OCI-M1 (cell line): ENCODE measurements at places on chromosomes 5 and 9.
A peak's percentile ranks its signal among the peaks of the same experiment; 100 is the strongest.

DNA sequence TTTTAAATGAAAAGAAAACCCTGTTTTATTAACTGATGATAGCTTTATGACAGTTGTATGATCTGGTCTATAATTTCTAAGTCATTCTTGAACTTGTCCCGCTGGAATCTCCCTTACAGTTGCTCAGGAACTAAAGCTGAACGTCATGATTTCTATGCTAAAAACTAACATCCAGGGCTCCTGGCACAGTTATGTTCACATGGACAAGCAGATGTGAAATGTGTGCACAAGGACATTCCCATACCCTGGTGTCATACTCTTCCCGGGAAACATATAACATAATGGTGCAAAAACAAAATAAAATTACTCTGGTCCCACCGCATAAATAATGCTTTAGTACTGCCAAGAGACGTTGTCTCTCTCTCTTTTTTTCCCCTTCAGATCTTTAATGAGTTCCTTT lies 134.9 kb downstream of the PRDM6 start:
- DNase-seq: no peak

DNA sequence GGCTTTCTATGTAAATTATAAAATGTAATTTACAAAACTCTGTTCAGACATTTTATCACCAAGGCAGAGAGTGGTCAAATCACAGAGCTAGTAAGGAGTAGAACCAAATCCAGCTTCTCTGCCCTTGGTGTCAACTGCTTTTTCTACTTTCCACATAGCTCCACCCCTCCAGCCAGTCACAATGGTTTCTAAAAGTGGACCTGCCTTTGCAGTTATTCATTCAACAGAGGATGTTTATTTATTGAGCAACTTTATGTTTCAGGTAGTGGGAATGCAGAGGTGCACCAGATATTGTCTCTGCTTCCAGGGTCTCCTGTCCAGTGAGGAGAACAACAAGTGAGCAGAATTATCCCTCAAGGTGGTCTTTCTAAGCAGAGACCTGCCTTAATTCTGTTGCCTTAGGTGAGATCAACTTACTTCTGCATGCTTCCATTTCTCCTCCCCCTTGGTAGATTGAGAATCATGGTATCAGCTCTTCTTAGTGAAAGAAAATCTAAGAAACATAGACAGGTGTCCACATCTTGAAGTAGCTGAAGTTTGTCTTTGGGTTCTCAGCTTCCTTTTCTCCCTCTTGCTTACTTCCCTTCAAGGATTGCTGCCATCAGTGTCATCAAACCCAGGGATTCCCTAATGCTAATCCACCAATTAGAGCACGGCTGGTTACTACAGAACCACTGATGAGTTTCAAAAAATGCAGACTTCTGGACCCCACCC lies 17.2 kb upstream of the PDCD1LG2 start:
- DNase-seq: no peak

DNA sequence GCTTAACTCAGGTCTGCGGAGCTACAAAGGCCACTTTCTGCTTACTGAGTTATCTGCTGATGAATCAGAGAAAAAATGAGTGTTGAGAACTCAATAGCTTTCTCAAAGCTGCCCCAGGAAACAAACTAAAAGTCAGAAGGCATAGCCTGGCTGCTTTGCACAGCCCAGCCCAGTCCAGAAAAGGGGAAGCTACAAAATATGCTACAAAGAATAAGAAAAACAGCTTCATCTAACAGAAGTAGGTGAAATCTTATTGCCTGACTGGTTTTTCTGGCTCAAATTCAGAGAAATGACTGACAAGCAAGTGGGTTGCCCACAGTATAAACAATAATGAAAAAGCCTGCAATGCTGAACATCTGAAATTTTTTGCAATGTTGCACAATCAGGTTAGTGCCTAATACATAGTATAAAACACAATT lies 156.2 kb downstream of the PPP2R2B start:
- no peak for DNase-seq

GRCh38 chr5:60519372-60519771 lies 180.6 kb downstream of the DEPDC1B start:
- DNase-seq: no peak

DNA sequence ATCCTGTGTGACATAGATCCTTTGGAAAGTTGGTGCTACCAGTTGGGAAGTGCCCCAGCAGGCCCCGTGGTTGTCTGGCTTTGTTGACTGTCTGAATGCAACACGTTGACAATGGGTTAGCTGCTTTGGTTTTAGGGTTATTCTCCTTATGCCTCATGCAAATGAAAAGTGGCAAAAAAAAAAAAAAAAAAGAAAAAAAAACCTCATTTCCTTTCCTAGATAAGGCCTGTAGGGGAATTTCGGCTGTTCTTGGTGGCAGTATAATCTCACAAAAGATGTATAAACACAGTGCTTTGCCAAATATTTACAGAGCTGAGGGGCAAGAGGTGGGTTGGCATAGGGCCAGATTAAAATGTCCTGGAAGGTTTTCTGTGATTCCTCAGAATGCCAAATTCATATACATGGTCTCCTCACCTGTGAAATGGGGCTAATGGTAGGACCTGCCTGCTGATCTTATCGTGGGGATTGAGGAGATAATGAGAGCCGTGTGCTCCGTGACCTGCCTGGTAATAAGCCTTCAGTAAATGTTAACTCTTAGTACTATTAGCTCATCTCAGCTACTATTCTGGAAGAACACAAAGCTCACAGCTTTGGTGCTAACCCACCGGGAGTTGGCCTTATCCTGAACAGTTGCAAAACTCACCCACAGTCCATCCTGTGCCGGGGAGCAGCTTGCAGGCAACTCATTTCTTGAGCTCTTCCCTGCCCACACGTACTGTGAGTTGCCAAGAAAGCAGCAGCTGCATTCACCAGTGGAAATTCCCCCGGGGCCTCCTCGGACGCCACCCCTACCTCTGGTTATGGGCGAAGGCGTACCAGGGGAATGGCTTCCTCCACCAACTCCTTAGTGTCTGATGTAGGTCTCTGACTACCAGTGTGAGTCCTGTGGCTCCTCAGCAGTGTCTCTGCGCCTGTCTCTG lies 220.3 kb downstream of the NR3C1 start:
- DNase-seq: peak; percentile 41

- DNase-seq: no peak
Measured at GRCh38 chr5:132019857-132020555, 8.5 kb upstream of the ACSL6 start.

- DNase-seq: no peak
Measured at GRCh38 chr5:119390404-119390803, 34.6 kb downstream of the TNFAIP8 start.

- no peak for DNase-seq
Measured at GRCh38 chr5:38433160-38433861, 123.1 kb downstream of the LIFR start.

GRCh38 chr5:149391524-149391923 lies 12.4 kb upstream of the IL17B start:
- DNase-seq: no peak

GRCh38 chr9:128057724-128058409 lies 9.3 kb downstream of the NAIF1 start:
- no peak for DNase-seq

DNA sequence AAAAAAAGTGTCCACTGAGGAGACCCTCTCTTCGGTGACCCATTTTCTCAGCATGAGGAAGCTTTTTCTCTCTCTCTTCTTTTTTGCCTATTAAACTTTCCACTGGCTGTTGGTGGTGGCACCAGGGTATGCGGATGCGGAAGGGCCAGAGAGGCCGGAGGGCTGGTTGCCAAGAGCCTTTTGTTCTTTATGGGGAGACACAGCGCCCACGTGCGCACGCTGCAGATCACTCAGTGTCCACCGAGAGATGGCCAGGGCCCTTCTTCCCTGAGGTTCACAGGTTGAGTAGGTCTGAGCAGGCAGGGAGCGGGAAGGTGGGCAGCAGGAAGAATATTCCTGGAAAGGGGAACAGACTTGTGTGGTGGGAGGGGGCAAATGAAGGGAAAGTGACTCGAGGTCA lies 69.1 kb downstream of the STK10 start:
- no peak for DNase-seq

DNA sequence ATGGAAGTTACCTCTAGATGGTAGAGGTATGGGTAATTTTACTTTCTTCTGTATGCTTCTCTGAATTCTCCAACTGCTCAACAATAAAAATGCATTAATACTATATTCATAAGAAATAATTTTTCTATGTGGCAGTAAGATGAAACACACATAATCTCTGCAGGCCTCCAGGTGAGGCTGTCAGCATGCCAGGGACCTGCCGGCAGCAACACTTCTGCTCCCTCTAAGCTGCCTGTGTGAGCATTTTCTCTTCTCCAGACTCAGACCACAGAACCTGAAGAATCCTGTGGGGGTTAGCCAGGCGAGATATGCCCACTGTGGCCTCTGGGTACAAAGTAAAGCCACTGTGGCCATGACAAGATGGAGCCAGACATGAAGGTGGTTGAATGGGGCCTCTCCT lies 316.3 kb downstream of the EBF1 start:
- no peak for DNase-seq

GRCh38 chr5:172243302-172243701 lies 40.3 kb downstream of the UBTD2 start:
- no peak for DNase-seq

DNA sequence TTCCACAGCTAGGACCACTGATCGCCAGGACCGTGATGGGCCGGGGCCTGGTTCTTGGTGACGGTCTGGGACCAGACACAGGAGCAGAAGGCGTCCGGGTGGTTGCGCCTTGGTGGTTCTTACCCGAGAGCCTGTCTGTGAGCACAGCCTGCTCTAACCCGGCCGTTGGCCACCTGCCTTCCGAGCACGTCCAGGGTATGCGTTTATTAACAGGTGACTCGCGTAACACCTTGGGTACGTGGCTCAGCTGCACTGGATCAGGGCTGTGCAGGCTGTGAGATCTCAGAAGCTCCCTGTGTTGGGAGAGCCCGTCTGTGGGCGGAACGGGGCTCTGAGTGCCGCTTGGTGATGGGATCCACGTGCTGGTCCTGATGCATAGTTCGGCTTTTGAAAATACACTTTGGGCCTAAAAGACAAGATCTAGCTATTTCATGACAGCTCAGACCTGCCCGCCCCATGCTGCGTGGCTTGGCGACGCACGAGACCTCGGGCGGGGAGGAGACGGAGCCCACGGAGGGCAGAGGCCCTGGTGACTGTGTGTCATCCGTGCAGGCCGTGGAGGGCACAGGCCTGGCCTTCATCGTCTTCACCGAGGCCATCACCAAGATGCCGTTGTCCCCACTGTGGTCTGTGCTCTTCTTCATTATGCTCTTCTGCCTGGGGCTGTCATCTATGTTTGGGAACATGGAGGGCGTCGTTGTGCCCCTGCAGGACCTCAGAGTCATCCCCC lies 6.7 kb upstream of the SLC6A18 start:
- DNase-seq: no peak

DNA sequence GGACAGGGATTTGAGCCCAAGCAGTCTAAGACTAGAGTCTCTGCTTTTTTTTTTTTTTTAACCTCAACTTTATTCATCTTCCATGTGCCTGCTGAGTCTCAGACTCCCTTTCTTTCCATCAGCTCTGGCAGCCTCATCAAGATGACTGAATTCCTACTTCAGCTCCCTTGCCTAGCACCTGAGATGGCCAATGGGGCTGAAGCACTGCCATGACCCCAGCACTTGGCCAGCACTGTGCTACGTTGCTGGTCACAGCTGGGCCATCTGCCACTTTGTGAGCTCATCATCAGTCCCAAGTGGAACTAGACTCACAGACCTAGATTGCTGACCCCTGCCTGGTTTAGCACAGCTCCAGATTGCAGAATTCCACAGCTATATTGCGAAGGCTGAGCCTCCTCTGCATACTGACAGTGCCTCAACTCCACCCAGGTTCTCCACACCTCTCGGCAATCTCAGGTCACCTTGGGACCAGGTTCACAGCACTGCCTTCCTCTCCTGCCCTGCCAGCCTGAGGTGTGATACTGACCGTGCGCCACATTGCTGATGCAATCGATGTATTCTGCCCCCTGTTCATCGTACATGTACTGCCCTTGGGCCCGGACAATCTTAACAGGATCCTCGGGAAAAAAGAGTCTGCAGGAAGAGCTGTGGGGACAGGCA lies 1.6 kb downstream of the PHYKPL start:
- peak; percentile 31 for DNase-seq

- peak; percentile 35 for DNase-seq
Measured at GRCh38 chr5:80653502-80653901, 950 bp upstream of the MSH3 start.

DNA sequence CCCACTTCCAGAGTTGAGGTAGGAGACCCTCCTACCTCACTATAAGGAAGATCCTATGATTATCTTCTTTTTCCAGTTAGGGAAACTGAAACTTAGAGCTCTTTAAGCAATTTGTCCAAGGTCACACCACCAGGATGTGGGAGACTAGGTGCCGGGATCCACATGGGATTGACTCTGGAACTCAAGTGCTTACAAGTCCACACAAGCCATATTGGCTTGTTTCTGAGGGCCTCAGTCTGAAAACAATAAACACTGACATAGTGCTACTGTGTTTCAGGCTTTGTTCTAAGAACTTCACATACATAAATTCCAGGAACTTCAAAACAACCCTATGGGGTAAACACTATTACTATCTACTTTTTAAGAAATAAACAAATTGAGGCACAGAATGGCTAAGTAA lies 481.3 kb downstream of the ZSWIM6 start:
- DNase-seq: no peak

- DNase-seq: peak; percentile 88
Measured at GRCh38 chr5:58491216-58491892, at the start of gene GAPT. TSS of gene GAPT (plus strand) at chr5:58491435. CDS start at chr5:58494537, 3,102 bp downstream.

DNA sequence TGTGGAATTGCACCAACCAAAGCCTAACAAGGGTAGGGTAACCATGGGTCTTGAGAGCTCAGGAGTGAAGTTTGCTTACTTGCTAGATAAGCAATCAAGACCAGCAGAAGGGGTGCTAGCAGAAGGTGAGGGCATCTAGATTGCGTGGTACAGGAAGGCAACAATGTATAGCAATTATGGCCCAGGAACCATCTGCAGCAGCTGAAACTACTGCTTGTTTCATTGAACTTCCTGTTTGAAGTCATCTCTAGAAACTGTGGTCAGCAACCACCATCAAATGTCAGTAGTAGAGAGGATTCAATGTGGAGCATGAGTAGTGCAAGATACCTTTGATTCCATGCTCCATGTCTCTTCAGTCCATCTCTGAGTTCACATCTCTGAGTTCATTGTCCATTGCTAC lies 462.1 kb upstream of the GRAMD2B start:
- DNase-seq: no peak

DNA sequence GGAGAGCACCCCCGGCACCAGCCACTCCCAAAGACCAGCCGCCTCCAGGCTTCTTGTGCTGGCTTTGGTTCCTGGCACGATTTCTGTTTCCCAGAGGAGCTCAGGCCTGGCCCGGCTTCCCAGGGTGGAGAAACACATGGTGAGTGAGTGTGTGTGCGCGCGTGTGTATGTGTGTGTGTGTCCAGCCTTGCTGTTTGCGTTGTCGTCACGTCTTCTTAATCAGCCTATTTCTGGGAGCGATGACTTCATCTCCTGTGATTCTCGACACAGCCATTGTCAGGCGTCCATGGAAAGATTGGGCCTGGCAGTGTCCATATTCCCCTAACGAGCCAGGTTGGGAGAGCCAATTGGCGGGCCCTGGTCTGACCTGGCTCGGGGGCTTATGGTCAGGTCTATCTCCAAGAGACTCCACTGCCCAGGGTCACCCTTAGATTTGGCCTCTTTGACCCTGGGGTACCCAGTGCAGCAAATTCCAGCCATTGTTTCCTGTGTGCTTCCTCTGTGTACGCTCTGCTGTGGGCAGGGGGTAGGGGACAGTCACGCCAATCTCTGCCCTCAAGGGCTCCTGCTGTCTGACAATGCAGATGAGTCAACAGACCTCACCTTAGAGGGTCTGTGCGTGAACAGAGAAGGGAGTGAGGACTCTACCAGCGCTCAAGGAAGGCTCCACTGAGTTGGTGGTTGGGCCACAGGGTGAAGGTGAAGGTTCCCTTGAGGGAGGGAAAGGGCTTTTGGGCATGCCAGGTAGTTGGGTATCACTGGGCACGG lies 73.8 kb downstream of the DAB2IP start:
- no peak for DNase-seq

- no peak for DNase-seq
Measured at GRCh38 chr5:140255460-140256157, 47.3 kb downstream of the PFDN1 start.
